ENCODE measurements at places on chromosomes 1 and 21. TPM values are rescaled to one million over a fixed set of nuclear protein-coding genes. Genes with fewer than 3 reads are reported as not detected.

Gene ERICH3
- not detected for total RNA-seq

Gene ADSS2
- 108 TPM for total RNA-seq

Gene TAS1R1
- not detected for total RNA-seq

Gene ARPC5
- total RNA-seq: 318 TPM

Gene SLC35F3
- not detected for total RNA-seq

Gene TRIM67
- total RNA-seq: not detected

Gene CRYBG2
- not detected for total RNA-seq

Gene SCMH1
- total RNA-seq: 16.7 TPM

Gene SPRR2G
- not detected for total RNA-seq

Gene RPRD2
- total RNA-seq: 3.7 TPM

Gene FTCD
- total RNA-seq: not detected
